ENCODE measurements at places on chromosomes 13 and 19. TPM values are rescaled to one million over a fixed set of nuclear protein-coding genes. Genes with fewer than 3 reads are reported as not detected.

Gene SMIM24
- total RNA-seq = 0.76 TPM

Gene ZSCAN22
- total RNA-seq = 2.1 TPM

Gene GIPC1
- total RNA-seq = 84.7 TPM

Gene LILRA5
- total RNA-seq = not detected

Gene ZNF146
- total RNA-seq = 126 TPM

Gene ZNF878
- not detected for total RNA-seq

Gene ZNF253
- not detected for total RNA-seq

Gene PSG2
- not detected for total RNA-seq

Gene ENOX1
- total RNA-seq = 0.77 TPM

Gene PTH2
- not detected for total RNA-seq

Gene EVI5L
- 1.3 TPM for total RNA-seq

Gene RASGRP4
- total RNA-seq = not detected

Gene C5AR2
- 1.1 TPM for total RNA-seq

Gene GNA15
- not detected for total RNA-seq

Gene HSPB6
- total RNA-seq = 0.20 TPM

Gene ICAM3
- total RNA-seq = 10.2 TPM

Gene ATXN8OS
- total RNA-seq = not detected

Gene GPR183
- not detected for total RNA-seq

Gene C2CD4C
- total RNA-seq = 0.39 TPM

Gene CEACAM7
- not detected for total RNA-seq

Gene LILRB3
- 0.17 TPM for total RNA-seq

Gene HSPH1
- 68.3 TPM for total RNA-seq

Gene ZNF441
- total RNA-seq = not detected

Gene ZNF66
- total RNA-seq = not detected

Gene MEIS3
- total RNA-seq = 31.2 TPM

Gene ZNF99
- total RNA-seq = not detected

Gene CGB2
- 0.35 TPM for total RNA-seq

Gene NLRP4
- total RNA-seq = not detected

Gene ZNF714
- total RNA-seq = 2.7 TPM

Gene TGFBR3L
- 1.7 TPM for total RNA-seq

Gene FAM174C
- 82.6 TPM for total RNA-seq

Gene CD177
- total RNA-seq = 0.25 TPM

Gene LSM14A
- total RNA-seq = 220 TPM

Gene SYNGR4
- total RNA-seq = 3.6 TPM

Gene ZNF491
- total RNA-seq = not detected

Gene DYRK1B
- total RNA-seq = 23.9 TPM

Gene HSH2D
- 0.05 TPM for total RNA-seq

Gene PBX4
- total RNA-seq = 0.88 TPM

Gene KLK14
- 0.50 TPM for total RNA-seq

All from A549 treated with DMSO at 1 μM for 4 hours (cell line).